Hypothalamus (tissue), 51 donors: ENCODE measurements at places on chromosomes 7 and 10.

DNA sequence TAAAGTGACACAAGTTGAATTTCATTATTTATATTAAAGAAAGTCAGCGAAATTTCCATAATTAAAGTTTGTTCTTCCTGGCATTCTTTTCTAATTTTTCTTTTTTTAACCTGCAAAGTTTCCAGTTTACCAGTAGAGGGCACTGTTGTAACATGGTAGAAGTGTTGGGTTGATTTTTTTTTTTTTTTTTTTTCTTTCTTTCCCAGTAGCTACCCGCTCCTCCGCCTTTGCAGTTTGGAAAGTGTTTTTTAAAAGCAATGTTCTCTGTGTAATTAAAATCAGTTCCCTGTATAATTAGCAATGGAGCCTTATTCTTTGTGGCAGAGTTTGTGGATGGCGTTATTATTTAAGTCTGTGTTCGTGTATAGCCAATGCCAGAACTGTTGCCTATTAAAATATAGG, 53.7 kb downstream of the TAF3 start:
- no peak for DNase-seq

GRCh38 chr7:101432316-101432715, 69.6 kb downstream of the COL26A1 start:
- no peak for DNase-seq

DNA sequence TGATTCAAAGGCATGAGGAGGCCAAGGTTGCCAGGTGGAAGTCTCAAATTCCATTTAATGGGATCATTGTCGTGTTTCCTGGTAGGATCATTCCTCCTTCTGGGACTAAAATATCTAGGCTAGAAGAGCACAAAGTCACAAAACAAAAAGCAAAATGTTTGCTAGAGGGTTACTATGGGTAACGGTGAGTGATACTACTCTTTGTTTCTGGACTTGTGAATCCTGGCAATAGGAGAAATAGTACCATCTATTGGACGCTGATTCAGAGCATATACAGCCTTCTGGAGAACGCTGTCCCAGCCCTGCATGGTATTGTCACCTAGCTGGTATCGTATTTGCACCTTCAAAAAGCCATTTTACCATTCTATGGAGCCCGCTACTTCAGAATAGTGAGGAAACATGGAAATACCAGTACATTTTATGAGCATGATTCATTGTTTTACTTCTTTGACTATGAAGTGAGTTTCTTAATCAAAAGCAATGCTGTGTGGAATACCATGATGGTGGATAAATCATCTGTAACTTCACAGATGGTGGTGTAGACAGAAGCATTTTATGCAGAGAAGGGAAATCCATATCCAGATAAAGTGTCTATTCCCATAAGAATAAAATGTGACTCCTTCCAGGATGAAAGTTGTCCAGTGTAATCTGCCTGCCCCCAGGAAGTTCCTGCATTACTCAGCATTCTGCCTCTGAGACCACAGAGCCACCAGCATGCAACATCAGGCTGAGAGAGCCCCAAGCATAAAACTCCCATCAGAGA, 361.0 kb downstream of the ETV1 start:
- DNase-seq: no peak

DNA sequence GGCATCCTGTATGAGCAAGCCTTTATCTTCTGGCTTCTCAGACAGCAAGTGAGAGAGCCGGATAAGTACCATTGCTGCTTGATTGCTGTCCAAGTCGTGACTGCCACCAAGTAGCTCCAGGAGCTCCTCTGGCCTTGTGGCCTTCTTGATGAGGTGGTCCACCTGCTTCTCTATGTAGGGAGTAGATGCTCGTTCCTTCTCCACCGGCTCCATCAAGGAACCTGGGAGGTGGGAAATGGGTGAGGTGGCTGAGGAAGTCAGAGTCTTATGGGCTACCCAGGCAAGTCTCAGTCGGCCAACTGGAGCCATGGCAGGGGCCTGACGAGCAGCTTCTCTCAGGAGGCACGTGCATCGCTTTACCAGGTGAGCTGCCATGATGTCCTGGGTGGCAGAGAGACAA, 2.6 kb downstream of the TBRG4 start:
- no peak for DNase-seq

DNA sequence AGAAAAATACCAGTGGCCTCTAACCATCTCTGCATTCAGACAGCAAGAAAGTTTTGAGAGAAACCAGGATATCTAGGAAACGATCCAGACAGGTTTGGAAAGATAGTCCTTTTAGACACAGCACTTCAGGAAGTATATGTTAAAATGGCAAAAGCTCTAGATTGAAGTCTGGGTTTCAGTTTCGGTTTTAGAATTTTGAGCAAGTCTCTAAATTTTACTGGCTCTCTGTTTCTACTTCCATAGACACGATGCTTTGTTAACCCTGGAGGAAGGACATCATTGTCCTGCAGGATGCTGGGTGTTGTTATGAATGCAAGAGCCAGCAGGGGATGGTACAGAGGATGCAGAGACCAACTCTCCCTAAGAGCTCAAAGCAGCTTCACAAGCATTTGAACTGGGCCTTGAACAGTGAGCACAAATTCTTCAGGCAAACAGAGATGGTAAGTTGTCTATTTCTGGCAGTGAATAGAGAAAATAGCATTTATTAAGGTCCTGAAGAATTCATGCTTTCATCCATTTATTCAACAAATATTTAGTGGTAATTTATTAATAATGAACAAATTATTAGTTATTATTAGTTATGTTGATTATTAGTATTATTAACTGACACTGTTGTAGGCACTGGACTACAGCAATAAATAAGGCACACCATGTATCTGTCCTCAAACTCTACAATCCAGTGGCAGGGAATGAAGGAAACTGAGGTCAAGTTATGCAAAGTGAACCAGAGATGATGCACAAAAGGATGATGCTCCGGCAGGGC, 152.7 kb upstream of the NRP1 start:
- no peak for DNase-seq

DNA sequence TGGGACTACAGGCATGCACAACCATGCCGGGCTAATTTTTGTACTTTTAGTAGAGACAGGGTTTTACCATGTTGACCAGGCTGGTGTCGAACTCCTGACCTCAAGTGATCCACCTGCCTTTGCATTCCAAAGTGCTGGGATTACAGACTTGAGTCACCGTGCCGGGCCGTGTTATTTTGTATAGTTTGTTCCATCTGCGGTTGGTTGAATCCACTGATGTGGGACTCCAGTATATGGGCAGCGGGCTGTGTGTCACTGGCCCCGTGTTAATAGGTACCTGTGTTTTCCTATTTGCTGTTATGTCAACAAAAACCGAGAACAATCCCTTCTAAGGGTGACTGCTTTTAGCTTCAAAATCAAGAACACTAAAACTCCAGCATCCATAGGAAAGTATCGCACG, 297.6 kb upstream of the PITRM1 start:
- no peak for DNase-seq

DNA sequence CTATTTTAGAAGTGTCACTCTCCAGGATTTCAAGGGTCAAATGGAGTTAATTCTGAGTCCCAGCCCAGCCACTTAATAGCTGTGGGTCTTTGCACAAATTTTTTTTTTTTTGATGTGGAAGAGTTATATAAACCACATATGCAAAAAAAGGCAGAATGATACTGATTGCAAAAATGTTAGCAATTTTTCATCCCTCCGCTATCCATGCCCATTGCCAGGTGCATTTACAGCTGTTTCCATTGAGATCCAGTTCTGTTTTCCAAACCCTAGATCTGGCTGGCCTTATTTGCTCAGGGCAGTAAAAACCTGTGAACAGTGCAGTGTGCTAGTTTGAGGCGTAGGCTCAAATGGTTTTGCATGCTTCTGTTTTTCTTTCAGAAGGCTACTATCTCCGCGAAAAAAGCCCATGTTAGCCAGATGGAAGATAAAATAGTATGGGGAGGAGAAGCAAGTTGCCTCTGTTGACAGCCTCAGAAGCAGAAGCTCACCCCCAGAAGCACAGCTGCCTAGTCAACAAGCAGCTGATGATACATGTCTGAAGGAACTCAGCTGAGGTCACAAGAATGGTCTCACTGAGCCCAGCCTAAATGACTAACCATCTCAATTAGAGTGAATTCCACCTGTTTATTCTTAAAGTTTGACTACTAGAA, 997 bp upstream of the ZNF138 start:
- DNase-seq: no peak

DNA sequence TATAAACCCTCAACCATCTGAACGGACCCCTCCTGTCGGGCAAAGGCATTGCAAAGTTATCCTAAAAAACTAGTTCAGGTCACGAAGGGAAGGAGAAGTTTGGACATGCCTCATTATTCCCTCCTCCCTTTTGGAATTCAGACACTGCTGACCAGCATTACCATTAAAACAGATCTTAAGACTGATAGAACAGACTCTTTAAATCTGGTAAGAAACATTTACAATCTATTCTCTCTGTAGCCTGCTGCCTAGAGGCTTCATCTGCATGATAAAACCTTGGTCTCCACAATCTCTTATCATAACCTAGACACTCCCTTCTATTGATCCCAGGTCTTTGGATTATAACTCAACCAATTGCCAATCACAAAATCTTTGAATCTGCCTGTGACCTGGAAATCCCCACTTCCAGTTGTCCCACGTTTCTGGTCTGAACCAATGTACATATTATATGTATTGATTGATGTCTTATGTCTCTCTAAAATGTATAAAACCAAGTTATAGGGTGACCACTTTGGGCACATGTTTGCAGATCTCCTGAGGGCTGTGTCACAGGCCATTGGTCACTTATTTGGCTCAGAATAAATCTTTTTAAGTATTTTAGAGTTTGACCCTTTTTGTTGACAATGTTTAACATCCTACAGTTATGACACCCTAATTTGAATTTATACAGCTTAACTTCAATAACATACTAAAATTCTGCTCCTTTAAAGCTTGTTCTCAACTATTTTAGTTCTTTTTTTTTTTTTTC, 23.5 kb upstream of the CNNM2 start:
- no peak for DNase-seq

GRCh38 chr10:111384556-111384955, 307.7 kb downstream of the ADRA2A start:
- no peak for DNase-seq

DNA sequence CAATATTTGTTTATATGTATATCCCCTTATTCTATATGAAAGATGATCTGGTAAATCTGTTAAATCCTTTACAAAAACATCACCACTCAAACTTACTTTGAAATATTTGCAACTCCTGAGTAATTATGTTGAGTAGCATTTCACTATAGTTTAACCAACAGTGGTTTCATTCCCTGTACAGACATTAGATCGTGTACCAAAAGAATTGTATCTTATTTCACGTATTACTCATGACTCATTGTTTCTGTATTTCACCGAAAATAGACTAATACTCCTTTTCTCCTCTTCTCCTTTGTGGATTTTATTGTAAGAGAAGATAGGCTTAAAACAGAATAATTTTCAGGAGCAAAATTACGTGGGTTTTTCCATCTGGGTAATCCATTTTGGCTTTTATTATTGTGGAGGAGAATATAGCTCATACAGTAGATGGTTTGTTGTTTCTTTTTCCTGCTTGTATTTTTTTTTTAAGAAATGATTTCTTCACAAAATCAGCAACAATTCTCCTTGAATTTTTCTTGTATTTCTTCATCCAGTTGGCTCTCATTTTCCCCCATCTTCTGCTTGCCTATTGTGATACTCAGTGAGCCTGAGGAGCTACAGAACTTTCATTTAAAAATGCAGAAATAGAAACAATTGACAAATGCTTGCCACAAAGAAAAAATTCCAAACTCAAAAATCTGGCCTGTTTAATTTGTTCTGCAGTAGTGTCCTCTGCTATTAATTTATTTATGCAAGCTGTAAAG, 90.6 kb upstream of the OIT3 start:
- no peak for DNase-seq

- no peak for DNase-seq
Observed at GRCh38 chr10:52437205-52437646, 123.1 kb downstream of the DKK1 start.
